ENCODE measurements at places on chromosomes 2 and 18. TPM values are rescaled to one million over a fixed set of nuclear protein-coding genes. Genes with fewer than 3 reads are reported as not detected.

The MAL gene
- total RNA-seq = not detected

The STK36 gene
- total RNA-seq = 7.9 TPM

The C2orf78 gene
- 0.03 TPM for total RNA-seq

The LYPD6 gene
- total RNA-seq = 15.0 TPM

The TXNDC2 gene
- not detected for total RNA-seq

The TUBB6 gene
- total RNA-seq = 501 TPM

The PLCD4 gene
- total RNA-seq = not detected

The CELF4 gene
- total RNA-seq = not detected

The KCNJ3 gene
- not detected for total RNA-seq

The GAD1 gene
- total RNA-seq = 2.8 TPM

The ABCG8 gene
- total RNA-seq = not detected

The OR6B2 gene
- total RNA-seq = not detected

GRCh38 chr18:55310044-55310676 lies 277.8 kb downstream of the TCF4 start:
- DNase-seq = no peak

- no peak for DNase-seq
Measured at GRCh38 chr2:230589497-230590015, 123.1 kb upstream of the CAB39 start.

- DNase-seq = no peak
Measured at GRCh38 chr2:233706720-233707119, 6.0 kb upstream of the UGT1A5 start.

GRCh38 chr2:98637401-98638147 lies 29.2 kb downstream of the UNC50 start:
- DNase-seq = no peak

DNA sequence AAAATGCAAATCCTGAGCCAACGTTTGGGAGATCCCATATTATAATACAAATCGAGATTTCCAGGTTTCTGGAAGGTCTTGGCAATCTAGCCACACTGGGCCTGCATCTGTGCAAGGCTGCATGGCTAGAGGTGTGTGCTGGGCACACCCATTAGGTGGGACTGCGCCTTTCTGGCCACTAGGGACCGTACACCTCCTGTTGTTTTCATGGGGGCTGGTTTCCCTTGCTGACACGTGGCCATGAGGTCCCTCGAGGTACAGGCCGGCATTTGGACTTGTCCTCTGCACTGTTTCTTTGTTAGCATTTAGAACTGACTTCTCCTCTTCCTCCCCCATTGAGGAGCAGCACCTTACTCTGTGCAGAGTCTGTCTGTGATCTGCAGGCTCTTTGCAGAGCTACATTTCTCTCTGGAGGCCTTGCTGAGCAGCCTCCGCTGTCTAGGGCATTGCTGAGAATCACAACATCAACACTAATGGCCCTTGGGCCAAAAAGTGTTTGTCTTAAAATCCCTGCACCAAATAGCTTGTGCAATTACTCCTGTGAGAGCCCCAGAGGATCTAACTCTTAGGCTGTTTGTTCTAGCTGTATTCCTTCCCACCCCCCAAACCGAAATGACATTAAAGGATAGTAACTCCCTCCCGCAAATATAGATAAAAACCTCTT lies 131.2 kb downstream of the NEDD4L start:
- DNase-seq = no peak

DNA sequence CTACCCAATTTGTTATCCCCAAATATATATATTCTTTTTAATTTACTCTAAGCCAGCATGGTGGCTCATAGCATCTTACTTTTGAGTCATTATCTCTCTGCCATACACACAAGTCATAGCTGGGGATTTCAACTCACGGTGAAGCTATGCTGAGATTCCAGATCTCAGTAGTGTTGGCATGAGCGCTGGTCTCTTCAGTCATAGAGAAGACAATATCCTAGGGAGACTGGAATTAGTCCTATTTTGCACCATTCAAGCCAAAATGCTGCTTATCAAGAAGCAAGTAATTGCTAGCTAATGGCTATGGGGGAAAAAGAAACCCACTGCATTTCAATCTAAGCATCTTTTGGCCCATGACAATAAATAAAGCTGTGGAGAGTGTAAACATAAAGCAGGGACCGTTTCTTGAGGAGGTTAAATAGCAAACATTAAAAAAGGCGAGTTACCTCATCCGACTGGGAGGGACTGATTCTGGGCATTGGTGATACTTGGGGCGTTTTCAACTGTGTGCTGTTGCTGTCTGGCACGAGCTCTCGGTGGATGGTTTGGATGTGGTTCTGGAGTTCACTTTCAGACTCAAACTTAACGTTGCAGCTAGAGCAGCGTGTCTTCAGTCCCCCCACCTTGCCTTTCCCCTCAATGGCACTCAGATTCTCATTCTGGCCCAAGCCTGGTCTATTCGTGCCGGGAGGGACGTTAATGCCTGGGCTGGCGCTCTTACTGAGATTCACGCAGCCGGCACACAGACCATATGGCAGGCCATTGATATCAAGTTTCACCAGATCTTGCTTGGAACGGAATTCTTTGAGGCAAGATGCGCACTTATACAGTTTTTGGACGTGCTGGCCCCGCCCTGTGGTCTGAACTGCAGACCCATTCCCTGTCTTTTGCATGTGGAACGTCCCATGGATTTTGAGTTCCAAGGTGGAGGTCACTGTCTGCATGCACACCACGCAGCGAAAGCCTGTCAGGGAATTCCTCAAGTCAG lies 127.8 kb downstream of the ZNF521 start:
- DNase-seq = no peak

DNA sequence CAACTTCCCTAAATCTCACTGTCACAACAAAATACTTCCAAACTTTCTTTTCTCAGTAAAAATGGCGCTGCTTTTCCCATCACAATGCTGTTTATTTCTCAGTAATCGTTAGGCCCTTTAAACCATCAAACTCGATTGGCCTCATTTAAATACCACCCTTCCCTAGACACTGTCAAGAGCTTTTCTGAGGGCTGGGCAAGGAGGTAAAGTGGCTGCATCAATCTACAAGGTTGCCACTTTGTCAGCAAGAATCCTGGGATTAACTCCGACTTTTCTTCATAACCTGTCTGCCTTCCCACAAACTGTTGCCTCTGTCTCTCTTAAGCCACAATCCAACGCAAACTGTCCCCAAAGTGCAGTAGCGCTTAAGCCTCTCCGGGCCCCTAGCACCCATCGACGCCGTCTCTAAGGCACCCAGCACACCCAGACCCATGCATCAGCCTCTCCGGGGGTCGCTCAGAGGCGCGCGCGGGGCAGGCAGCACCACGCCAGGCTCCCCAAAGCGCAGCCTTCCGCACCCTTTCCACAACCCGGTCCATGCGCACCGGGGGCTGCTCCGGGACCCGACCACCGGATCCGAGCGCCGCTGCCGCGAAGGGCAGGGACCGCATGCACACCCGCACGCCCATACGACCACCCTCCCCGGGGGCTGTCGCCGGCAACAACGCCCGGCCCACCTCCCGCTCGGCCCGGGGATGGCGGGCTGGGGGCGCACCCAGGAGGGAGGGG lies 683 bp downstream of the MBOAT2 start:
- no peak for DNase-seq

GRCh38 chr2:102391565-102391964 lies 31.4 kb upstream of the IL18RAP start:
- DNase-seq = no peak

DNA sequence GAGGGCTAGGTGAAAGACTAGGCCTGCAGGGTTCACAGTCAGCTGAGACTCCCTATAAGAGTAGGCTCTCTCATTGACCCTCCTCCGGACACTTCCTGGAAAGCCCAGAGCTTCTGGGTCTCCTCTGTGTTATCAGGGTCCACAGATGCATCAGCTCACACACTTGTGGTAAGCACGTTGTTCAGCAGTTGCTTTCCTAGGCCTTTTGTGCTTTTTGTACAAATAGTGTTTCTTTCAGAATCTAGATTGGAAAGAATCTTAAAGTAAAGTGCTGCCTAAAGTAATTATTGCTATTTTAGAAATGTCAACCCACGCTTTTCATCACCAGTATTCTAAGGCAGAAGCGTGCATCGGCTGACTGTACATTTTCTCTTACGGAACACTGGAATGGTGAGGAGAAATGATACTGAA lies 15.5 kb downstream of the SLC9A2 start:
- no peak for DNase-seq

- no peak for DNase-seq
Measured at GRCh38 chr2:69143748-69144360, 130.9 kb downstream of the ANTXR1 start.

DNA sequence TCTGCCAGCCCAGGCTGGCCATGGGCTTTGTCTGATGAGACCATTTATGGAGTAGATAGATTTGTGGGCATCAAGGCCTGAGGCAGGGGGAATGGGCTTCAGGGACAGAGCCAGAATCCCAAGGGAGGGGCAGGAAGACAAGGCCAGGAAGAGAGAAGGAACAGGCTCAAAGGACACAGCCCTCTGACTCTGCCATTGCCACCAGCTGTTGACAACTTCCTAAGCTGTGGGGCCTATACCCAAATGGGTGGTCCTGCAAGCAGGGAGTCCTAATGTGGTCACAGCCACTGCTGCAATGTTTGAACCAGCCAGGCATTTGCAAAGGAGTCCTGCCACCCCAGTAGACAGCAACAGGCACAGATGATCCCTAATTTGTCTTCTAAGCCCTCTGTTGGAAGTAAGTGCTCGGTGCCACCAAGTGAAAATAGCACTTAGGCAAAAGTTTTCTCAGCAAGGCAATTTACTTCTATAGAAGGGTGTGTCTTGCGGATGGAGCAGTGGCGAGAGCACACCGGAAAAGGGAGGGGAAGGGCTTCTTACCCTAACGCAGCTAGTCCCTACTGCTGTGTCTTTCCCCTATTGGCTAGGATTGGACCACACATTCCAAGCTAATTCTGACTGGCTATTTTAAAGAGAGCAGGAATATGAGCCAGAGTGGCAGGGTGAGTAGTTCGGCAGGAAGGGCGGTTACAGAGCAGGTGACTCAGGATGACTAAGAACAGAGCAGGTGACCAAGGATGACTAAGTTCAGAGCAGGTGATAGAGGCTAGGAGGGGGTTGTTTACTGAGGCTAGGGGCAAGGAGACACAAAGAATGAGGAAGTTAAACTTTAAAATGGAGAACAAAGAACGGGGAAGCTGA lies 47.2 kb downstream of the C1QL2 start:
- no peak for DNase-seq

- no peak for DNase-seq
Measured at GRCh38 chr2:98806236-98806697, 75.3 kb upstream of the MGAT4A start.

- no peak for DNase-seq
Measured at GRCh38 chr2:20001361-20001863, 11.1 kb downstream of the MATN3 start.

DNA sequence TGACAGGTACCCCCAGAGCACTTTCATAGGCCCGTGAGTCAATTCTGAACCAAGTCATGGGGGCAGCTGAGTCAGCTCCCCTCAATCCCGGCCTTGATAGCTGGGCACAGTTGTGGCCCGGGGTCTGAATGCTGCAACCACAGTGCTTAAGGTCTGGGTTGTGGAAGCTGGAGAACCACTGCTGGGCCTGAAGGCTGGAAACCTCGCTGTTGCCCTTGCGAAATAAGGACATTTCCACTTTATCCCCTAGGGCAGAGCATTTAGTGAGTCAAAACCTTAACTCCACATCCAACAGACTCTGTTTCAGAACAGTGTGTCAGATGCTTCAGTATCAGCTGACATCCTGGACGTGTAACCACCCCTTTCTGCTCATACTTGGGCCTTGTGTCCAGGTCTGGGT lies 58.6 kb downstream of the SP110 start:
- DNase-seq = no peak

- DNase-seq = no peak
Measured at GRCh38 chr2:7906431-7906830, 775.4 kb upstream of the ID2 start.

- DNase-seq = no peak
Measured at GRCh38 chr2:105361102-105361889, 24.0 kb downstream of the C2orf49 start.

GRCh38 chr2:9654452-9655100 lies 23.8 kb upstream of the YWHAQ start:
- DNase-seq = no peak

DNA sequence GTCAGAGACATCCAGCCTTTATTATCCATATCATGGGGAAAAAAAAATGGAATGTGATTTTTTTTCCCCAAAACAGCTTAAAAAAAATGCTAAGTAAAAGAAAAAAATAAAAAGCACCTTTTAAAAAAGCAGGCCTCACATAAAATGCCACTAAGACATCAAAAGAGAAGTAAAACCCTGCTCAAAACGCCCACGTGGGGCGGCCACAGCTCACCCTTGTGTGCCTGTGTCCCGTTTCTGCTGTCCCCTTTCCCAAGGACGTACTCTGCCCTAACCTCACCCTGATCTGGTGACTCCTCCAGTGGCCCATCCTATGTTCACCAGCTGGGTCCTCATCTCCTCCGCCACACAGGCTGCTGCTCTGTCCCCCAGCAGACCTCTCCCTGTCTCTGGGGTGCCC lies 125.4 kb downstream of the NEDD4L start:
- no peak for DNase-seq

- DNase-seq = no peak
Measured at GRCh38 chr18:38318416-38318815, 752.8 kb upstream of the CELF4 start.

GRCh38 chr2:174124181-174124580 lies 124.2 kb downstream of the OLA1 start:
- DNase-seq = no peak

DNA sequence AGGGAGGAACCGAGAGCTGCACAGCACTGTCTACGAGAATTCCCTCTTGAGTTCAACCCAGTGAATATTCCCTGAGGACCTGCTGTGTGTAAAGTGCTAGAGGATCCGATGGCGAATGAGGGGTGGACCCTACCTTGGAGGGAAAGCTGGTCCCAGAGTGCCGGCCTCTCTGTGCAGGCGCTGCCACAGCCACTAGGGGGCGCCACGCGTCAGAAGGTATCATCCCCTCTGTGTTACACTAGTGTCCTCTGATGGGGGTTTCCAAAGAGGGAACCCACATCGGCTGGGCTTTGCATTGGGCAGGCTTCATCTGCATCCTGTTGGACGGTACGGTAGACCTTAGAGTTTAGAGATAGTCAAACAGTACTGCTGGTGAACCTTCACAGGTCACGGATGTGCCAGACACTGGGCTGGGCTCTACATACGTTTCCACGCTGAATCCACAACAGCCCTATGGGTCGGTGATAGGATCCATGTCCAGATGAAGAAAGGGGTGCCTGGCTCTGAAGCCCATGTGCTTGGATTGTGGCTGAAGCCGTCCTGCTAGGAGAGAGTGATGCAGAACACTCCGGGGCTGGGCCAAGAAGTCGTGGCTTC lies 39.0 kb downstream of the COA5 start:
- DNase-seq = no peak
